SJCRH30 (cell line): ENCODE measurements at places on chromosomes 6 and 20.

DNA sequence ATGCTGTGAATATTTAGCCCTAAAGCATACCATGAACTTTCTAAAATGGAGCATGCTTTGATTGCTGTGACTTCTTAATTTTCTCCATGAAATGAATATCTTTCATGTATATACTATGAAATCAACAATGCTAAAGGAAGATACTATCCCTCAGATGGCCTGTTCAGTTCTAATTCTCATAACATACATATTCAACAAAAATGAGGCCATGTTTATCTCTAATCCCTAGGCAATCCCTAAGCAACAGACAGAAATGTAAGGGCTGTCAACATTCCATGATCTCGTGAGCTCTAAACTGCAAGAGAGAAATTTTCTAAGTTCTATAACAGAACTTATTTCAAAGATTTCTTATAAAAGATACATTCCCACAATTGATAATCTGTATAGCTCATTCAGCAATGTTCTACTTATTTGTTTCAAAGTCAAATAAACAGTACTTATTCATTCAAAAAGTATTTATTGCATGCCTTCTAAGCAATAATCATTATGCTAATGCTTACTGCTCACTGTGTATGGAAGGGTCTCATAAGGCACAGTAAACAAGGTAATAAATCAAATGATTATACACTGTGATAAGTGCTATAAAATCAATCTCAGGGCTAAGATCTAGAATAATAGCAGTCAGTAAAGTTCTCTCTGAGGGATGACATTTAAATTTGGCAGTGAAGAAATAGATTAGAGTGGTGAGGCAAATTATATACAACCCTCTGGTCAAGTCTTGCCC, 492.9 kb downstream of the PHF3 start:
- DNase-seq: no peak

DNA sequence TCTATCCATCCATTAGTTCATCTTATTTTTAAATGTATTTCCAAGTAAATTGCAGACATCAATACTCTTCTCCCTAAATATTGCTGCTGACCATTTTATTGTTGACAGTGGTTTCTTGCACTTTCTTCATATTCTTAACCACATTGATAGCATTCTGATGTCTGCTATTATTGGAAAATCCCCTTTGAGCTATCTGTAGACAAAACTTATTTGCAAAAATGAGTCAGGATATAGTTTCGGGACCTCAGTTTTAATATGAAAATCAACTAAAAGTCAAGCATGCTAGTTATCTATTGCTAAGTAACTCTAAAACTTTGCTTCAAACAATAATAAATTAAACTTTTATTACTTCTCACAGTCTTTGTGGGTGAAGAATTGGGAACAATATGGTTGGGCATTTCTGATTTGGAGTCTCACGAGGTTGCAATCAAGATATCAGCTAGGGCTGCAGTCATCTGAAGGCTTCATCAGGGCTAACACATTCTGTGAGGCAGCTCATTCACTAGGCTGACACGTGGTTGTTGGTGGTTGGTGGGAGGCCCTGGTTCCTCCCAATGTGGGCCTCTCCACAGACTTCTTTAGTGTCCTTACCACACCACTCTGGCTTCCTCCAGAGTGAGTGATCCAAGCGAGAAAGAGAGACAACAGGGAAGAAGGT, 32.7 kb downstream of the CD109 start:
- DNase-seq: no peak

GRCh38 chr6:9875605-9876353, 539.1 kb downstream of the TFAP2A start:
- no peak for DNase-seq

DNA sequence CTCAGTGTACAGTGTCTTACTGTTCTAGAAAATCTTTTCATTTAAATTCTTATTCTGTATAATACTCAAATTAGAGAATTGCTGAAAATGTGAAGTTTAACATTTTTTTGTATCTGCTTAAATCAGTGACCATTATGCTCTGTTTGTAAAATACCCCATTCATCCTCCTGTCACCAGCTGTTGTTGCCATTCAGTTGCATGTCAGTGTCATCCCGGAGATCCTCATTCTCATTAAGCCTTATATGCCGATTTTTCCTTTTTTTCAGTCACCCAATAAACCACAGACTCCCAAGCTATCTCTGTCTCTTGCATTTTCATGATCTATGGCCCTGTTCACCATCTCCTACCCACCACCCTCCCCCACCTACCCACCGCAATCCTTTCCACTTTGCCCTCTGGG, 20.4 kb downstream of the GTF2H5 start:
- peak; percentile 46 for DNase-seq

DNA sequence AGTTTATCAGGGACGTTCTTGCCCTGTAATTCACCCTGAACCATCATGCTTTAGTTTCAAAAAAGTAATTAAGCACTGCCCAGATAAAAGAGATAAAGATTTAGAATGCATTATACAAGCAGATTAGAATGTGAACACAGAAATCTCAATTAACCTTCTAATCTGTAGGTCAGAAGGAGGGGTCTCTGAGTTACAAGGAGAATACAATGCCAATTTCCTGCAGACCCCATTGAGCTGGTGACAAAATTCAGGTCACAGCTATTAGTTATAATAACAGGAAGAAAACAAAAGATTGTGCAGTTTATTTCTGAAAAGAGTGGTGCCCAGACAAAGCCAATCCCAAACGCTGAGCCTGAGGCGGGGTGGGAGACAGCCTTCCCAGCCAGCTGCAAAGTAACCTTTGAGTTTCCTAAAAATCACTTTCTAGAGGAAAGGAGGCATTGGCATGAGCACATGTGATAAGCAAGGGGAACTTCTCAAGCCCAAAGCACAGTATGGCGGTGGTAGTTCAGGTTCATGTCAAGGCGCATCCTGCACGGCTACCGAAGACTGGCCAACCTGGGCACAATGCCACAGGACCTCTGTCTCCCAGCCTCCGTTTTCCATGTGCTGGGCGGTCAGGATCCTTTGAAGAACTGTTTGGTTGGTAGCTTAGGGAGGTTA, 192.5 kb downstream of the TTLL2 start:
- no peak for DNase-seq
